Aortic smooth muscle cell (primary cell): ENCODE measurements at places on chromosomes 6 and 20. TPM values are rescaled to one million over a fixed set of nuclear protein-coding genes. Genes with fewer than 3 reads are reported as not detected.

The MMP24 gene
- 0.53 and 0.75 TPM in 2 replicates for total RNA-seq

The CST2 gene
- total RNA-seq = 2.8 and 10.8 TPM in 2 replicates

The RHAG gene
- 0.06 TPM in 1 of 2 replicates, not detected in the other for total RNA-seq

The C4B gene
- 4.8 and 5.0 TPM in 2 replicates for total RNA-seq

The RAB23 gene
- 32.0 and 40.3 TPM in 2 replicates for total RNA-seq

The PTPN1 gene
- total RNA-seq = 24.0 and 24.4 TPM in 2 replicates

The MAK gene
- total RNA-seq = under 0.01 TPM in 1 of 2 replicates, not detected in the other

The FAM110A gene
- 2.9 and 3.8 TPM in 2 replicates for total RNA-seq

The PRSS35 gene
- total RNA-seq = 1.6 and 8.7 TPM in 2 replicates

The RNF182 gene
- total RNA-seq = 0.06 and 0.40 TPM in 2 replicates

The TMC2 gene
- total RNA-seq = not detected in 2 replicates

The CTCFL gene
- total RNA-seq = not detected in 2 replicates

The DLK2 gene
- 0.12 TPM in 1 of 2 replicates, not detected in the other for total RNA-seq

The PDRG1 gene
- total RNA-seq = 4.8 and 5.3 TPM in 2 replicates

The CLPSL1 gene
- not detected in 2 replicates for total RNA-seq

The COL11A2 gene
- 0.12 and 0.13 TPM in 2 replicates for total RNA-seq

The TRAPPC3L gene
- total RNA-seq = 0.12 and 0.13 TPM in 2 replicates

The GSTA5 gene
- total RNA-seq = not detected in 2 replicates

The STMND1 gene
- total RNA-seq = not detected in 2 replicates

The SLC22A16 gene
- total RNA-seq = not detected in 2 replicates

The KCNK16 gene
- not detected in 2 replicates for total RNA-seq

The TCP11 gene
- total RNA-seq = 0.13 and 0.25 TPM in 2 replicates

The OOEP gene
- not detected in 2 replicates for total RNA-seq

The RAET1L gene
- not detected in 2 replicates for total RNA-seq

The VNN1 gene
- 0.19 and 0.26 TPM in 2 replicates for total RNA-seq

The SLC17A1 gene
- not detected in 2 replicates for total RNA-seq

The ECT2L gene
- total RNA-seq = under 0.01 TPM in 1 of 2 replicates, not detected in the other

The DYNLT2 gene
- total RNA-seq = 0.81 and 1.1 TPM in 2 replicates

The PGBD1 gene
- total RNA-seq = 4.1 and 5.0 TPM in 2 replicates

The NUS1 gene
- 15.3 and 16.5 TPM in 2 replicates for total RNA-seq

The TNF gene
- total RNA-seq = not detected in 2 replicates

The PHACTR1 gene
- 0.92 and 1.2 TPM in 2 replicates for total RNA-seq

The HAO1 gene
- not detected in 2 replicates for total RNA-seq

The C6orf163 gene
- total RNA-seq = 1.5 and 2.1 TPM in 2 replicates

The ACSS2 gene
- 32.1 and 42.0 TPM in 2 replicates for total RNA-seq

The C20orf202 gene
- not detected in 2 replicates for total RNA-seq

The DZANK1 gene
- total RNA-seq = 0.92 and 1.2 TPM in 2 replicates

The OR2H2 gene
- not detected in 2 replicates for total RNA-seq

The BRD2 gene
- 71.5 and 87.9 TPM in 2 replicates for total RNA-seq

The TTK gene
- 11.7 and 16.9 TPM in 2 replicates for total RNA-seq

The RAD21L1 gene
- total RNA-seq = 0.13 TPM in 1 of 2 replicates, not detected in the other

The CFAP206 gene
- total RNA-seq = 0.31 and 0.79 TPM in 2 replicates

The SAMHD1 gene
- 21.9 and 26.0 TPM in 2 replicates for total RNA-seq

The PGC gene
- total RNA-seq = not detected in 2 replicates

The PLEKHG1 gene
- 5.0 and 6.2 TPM in 2 replicates for total RNA-seq

The CRNKL1 gene
- 26.6 and 33.8 TPM in 2 replicates for total RNA-seq

The ZSCAN31 gene
- total RNA-seq = 4.2 and 8.0 TPM in 2 replicates

The MOG gene
- total RNA-seq = not detected in 2 replicates

The PMEPA1 gene
- 2.6 and 2.7 TPM in 2 replicates for total RNA-seq
